Cerebellum (tissue), 4 donors: ENCODE measurements at places on chromosomes 4 and X. TPM values are rescaled to one million over a fixed set of nuclear protein-coding genes. Genes with fewer than 3 reads are reported as not detected.

Gene RAB9B
- total RNA-seq: 24.1 TPM

- DNase-seq: no peak
Observed at GRCh38 chr4:4922441-4922840, 63.0 kb downstream of the MSX1 start.

DNA sequence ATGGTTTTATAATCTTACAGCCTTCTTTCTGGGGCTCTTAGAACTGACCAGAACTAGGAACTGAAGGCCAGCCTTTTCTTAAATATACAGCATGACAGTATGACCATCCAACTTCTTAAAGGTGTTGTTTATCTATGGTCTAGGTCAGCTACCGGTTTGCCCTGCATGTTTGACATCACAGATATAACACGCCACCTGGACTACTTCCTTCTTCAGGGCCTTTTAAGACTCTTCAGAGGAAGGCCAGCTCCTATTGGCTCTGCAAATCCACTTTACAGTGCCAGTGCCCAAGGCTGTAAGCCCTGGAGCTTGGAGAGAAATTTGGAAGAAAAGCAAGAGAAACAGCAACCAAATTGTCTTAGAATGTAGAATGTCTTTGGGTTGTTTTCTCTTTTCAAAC, 185.5 kb downstream of the MGST2 start:
- no peak for DNase-seq

Gene GPAT3
- 0.27 TPM for total RNA-seq
